Inflammatory macrophage (primary cell): ENCODE measurements at places on chromosomes 1 and 21.
A peak's percentile ranks its signal among the peaks of the same experiment; 100 is the strongest.

DNA sequence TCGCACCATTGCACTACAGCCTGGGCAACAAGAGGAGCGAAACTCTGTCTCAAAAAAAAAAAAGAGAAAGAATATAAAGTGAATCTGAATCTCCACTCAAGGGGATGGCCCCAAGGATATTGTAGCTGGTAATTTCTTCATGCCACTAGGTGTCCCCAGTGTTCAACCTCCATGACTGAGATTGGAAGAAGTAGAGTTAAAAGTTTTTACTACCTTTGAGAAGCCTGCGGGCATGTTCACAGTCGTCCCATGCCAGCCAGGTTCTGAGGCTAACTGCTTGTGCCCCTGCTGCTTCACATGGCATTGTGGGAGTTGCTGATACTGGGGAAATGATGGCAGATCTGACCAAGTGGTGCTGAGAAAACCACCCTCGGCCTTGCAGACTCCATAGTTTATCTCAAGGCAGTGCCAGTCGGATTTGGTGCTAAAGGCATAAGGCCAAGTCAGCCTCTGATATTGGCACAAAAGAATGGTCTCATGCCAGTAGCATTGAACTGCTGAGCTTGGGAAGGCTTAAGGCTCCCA is 10.8 kb upstream of the SHISA4 start:
- DNase-seq: peak; percentile 42

DNA sequence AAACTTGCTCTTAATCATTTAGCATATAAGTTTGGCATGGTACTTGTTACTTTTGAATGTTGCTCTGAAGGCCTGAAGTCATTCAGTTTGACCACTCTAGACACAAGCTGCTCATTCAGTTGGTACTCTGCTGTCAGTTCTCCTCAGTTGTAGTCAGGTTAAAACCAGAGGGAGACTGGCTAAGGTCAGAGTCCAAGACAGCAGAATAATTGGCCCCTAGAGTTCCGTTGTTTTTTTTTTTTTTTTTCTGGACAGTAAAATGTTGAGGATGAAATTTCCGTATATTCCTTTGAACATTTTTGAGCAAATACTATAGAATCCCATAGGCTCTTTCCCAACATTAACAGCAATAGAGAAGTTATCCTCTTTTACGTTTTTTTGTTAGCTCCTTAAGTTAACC is 9.4 kb downstream of the ZBTB40 start:
- DNase-seq: no peak

DNA sequence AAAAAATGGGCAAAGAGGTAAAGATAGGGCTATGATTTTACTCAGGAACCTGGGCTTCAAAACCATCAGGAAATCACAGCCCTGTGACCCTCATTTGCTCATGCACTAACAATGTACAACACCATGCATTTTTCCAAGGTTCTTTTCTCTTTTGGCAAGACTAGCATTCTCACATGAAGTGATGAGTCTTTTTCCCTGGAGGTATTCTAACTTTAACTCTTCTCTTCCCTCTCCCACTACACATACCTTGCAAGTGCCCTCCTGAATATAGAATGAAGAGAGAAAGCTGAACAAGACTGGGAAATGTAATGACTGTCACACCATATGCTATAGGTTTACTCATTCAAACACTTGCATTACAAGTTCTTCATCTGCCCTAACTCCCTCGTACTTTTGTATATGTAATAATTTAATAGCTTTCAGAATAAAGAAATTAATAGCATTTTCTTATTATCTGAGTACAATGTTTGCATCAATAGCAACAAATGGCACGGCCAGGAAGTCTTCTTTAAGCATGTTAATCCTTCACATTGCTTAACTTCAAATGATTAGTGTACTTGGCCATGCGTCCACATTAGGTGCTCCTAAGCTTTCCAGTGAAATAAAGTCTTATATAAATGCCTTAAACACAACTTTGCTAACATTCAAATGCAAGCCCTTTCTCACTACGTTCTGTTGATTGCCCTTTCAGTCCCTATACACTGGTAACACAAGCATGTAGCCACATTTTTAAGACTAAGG is 1.8 kb downstream of the NIBAN1 start:
- DNase-seq: no peak

DNA sequence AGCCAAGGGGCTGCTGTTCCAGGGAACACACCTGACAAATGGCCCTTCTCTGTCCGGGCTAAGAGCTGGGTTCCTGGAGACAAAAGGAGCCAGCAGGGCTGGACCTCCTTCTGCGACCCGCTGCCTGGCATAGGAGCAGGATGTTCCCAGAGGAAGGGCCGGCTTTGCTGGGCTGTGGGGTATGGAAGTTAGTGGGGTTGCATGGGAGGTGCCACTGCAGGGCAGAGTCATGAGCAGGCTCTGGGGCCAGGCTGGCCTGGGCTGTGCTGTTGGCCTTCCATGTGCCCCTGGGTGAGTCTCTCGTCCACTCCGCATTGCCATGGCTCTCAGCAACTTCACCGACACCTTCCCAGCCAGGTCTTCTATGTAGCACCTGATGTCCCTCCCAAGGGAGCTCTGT is 507.6 kb downstream of the PTPRU start:
- DNase-seq: no peak

- peak; percentile 18 for DNase-seq
These were observed 576.9 kb downstream of the MATN1 start for GRCh38 chr1:30146448-30146847.

DNA sequence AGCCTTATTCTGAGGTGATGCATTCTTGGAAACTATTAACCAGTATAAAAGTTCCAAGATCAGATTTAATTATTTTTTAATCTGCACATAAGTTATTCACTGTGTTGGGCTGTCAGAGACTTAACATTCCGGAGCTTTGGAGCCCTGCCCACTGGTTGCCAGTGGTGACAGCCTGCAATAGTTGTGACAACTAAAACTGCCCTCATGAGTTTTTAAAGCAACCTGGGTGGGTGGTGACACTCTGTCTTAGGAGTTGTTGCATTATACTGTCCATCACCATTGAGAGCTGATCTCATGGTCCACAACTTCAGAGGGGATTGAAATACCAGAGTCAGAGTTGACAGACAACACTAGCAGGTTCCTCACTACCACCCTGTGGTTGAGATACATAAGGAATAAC is 653.9 kb upstream of the USP24 start:
- no peak for DNase-seq

GRCh38 chr1:21634806-21635535 is 34.2 kb downstream of the RAP1GAP start:
- DNase-seq: no peak

DNA sequence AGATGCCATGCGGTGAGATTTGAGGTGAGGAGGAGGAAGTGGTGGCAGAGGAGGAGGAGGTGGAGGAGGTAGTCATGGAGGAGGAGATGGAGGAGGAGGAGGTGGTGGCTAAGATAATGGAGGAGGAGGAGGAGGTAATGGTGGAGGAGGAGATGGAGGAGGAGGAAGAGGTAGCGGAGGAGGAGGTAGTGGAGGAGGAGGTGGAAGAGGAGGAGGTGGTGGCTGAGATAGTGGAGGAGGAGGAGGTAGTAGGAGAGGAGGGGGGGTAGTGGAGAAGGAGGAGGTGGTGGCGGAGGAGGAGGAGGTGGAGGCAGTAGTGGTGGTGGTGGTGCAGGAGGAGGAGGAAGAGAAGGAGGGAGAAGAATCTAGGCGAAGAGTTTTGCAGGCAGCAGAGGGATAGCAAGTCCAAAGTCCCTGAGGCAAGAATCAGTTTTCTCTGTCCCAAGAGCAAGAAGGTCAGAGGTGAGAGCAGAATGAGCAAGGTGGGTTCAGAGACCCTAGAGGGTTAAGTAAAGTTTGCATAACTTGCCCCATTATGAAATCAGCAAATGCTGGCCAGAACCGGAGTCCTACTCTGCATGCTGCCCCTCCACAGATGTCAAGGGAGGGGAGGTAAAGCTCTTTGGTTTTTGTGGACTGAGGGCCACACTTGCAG is 38.9 kb upstream of the GNPAT start:
- DNase-seq: no peak

DNA sequence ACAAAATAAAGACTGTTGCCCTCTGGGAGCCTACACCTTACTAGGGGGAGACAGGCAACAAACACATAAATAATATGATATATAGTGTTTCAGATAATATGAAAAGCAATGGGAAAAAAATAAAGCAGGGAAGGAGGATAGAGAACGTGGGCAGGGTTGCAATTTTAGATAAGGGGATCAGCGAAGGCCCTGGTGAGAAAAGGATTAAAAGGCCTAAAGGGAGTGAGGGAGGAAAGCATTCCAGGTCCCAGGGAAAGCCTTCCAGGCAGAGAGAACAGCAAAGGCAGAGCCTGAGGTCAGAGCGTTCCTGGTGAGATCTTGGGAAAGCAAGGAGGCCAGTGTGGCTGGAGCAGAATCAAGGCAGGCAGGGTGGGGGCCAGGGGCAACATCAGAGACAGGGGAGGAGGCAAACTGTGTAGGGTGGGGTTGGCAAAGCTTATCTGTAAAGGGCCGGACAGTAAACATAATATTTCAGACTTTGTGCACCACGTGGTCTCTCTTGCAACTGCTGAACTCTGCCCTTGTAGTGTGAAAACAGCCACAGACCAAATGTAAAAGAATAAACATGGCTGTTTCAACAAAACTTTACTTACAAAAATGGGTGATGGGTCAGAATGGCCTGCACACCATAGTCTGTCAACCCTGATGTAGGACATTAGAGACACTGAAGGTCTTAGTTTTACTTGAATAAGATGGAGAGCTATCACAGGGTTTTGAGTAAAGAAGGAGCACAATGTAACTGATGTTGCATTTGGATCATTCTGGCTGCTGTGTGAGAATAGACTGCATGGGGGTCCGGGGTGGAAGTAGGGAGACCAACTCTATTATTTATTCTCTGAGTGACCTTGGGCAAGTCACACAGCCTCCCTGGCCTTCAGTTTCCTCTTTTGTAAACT is 13.3 kb upstream of the CPT2 start:
- DNase-seq: no peak

GRCh38 chr1:169122976-169123375 is 16.5 kb downstream of the ATP1B1 start:
- DNase-seq: no peak

GRCh38 chr1:16143566-16144324 is 12.1 kb downstream of the EPHA2 start:
- no peak for DNase-seq
